ENCODE measurements at places on chromosomes 3 and 15.

DNA sequence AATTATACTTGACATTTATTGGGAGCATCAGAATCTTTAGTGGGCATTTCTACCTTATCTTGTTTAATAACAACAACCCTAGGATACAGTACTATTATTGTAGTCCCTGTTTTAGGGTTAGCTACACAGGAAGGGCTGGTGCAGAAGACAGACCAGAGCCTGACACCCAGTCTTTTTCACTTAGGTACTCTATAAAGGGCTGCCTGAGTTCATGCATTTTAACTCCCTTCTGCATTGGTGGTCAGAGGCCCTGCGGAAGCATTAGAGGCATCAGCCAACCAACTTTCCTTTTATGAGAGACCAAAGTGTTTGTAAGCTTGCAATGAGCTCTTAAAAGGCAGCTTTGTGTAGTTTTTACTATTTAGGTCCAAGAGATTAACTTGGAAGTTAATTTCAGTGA is 105.4 kb downstream of the PLCL2 start:
- no peak for DNase-seq

DNA sequence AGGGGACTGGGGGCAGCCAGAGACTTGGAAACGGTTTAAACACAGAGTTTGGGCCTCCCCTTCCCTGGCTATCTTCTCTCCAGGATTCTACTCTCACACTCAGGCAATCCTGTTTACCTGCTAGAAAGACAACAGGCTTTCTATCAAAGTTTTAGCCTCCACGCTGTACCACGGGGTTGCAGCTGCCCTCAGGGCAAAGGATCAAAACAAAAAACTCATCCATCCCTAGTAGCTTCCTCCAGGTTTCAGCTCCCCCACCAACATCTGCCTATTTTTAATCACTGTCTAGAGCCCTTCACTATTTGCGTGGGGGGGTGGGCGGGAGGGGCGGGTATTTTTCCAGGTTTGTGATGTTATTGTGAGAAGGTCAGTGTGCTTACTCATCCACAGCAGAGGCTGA is 286.8 kb upstream of the TRIM42 start:
- DNase-seq: no peak

DNA sequence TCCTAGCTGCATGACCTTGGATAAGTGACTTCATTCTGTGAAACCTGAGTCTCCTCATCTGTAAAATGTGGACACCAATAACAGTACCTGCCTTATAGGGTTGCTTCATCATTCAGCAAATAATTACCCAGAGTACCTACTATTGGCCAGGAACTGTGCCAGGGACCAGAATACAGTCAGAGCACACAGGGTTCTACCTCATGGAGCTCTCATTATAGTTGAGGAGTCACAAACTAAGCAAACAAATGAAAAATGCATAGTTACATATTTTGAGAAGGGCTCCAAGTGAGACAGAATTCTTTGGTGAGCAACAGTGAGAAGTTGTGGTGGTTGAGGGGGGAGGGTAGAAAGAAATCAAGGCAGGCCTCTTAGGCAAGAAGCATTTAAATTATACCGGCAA is 308.6 kb upstream of the WNT5A start:
- no peak for DNase-seq

DNA sequence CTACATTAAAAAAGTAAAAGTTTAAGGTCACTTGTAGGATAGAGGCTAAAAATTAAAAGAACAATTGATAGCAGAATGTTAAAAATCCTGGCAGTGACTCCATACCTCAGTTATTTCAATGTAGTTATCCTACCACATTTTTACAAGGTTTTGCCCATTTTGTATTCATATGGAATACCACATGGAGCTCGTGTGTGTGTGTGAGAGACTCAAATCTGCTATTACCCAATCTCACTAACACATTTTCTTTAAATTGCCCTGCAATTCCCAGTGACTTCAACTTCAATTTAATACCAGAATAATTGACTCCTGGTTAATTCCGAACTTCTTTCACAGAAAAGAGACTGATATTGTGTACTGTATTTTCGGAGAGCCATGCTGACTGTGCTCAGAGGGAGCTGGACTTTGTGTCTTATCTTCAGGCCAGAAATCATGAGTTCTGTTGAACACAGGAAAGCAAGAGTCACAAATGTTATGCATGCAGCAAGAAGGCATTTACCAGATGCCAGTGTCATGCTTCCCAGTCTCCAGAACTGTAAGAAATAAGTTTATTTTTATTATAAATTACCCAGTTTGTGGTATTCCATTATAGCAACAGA is 529.0 kb upstream of the NECTIN3 start:
- DNase-seq: no peak

DNA sequence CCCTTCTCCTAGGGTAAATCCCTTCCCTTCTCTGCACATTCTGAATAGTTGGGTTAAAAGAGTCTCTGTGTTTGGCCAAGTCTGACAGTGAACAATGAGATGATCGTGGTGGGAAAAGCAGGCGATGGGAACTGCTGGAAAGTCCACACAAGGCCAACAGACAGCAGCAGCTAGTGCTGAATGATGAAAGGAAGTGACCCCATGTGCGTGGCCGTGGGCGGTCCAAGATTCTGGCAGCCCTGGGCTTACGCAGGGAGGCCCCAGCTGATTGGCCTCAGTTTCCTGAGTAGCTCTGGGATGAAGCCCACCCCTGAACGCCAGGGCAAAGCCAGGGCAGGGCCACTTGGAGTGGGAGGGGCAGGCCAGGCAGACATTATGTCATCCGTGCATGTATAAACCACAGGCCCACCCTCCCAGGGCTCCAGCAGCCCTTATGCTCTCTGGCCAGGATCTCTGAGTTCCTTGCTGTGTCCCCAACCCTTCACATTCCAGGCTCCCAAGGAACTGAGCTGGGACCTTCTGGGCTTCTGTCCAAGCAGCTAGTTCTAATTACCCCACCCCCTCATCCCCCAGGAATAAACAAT is 57.8 kb downstream of the CDC25A start:
- no peak for DNase-seq

- peak; percentile 32 for DNase-seq
Observed at GRCh38 chr3:57787867-57788623, 31.9 kb downstream of the SLMAP start.

DNA sequence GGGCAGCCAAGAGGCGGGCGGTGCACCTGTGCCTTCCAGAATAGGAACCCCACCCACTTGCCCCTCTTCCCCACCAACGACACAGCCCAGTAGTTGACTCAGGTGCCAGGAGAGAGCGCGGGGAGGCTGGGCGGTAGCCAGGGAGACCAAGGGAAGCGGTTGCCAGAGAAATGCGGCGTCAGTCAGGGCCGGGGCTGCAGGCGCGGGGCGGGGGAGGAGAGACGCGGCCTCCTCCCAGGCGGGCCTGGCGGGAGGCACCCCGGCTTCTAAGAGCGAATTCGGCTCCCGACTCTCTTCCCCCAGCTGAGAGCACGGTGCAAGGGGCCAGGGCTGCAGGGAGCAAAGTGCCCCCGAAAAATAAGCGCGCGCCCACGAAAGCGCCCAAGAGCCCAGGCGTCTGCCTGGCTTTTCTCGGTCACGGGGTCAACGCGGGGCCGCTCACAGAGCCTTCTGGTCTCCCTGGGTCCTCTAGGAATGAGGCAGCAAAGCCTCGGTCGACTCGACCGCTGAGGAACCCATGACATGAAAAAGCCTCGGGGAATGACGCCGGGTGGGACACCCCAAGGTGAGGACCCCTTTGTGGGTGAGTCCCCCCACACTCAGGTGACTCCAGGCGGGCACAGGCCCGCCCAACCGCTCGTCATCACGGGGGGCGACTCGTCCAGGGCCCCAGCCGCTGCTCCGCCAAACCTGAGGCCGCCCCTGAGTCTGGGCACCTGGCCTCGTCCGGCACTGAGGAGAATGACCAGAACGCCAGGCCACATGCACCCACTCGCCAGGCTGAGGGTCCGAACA is 716 bp downstream of the CPEB1 start:
- no peak for DNase-seq

DNA sequence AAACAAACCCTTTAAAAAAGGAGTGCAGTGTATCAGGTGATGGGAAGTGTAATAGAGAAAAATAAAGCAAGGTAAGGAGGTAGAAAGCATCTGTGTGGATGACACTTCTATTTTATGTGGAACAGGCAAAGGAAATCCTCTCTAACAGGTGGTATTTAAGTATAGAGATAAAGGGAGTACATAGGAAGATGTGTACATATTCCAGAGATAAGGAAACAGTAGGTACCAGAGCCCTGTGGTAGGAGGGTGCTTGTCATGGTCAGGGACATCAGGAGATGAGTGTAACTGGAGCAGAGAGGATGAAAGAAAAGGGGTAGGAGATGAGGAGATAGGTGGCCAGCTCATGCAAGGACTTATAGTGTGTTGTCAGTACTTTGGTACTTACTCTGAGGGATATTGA is 65.8 kb downstream of the CHST2 start:
- DNase-seq: no peak

DNA sequence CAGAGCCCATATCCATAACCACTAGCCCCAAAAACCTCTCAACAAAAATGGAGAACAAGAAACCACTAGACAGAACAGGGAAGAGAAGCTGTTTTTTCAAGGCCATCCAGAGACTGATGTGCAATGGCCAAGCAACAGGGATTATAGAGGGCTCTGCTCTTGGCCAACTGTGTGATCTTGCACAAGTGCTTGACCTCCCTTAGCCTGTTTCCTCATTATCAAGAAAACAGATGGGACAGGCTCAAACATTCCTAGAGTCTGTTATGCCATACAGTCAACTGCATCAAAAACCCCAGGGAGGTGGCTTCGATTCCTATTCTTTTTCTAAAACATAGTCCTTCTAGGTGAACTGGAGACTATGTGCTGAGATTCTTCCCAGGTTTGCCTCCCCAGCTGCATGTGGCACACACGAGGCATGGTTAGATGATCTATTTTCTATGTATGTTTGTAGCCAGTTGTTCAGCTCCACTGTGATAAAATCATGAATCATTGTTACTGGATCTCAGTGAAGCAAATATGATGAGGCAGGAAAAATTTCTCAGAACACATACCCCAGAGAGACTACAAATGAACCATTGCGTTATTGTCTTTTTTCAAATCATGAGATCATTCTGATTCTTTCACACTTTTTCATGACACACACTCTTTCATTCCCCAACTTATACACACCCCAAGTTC is 132.9 kb upstream of the TGFBR2 start:
- no peak for DNase-seq

GRCh38 chr15:100030586-100031229 is 297.5 kb upstream of the LYSMD4 start:
- no peak for DNase-seq

- no peak for DNase-seq
Observed at GRCh38 chr3:64063207-64063982, 40.1 kb upstream of the PSMD6 start.

DNA sequence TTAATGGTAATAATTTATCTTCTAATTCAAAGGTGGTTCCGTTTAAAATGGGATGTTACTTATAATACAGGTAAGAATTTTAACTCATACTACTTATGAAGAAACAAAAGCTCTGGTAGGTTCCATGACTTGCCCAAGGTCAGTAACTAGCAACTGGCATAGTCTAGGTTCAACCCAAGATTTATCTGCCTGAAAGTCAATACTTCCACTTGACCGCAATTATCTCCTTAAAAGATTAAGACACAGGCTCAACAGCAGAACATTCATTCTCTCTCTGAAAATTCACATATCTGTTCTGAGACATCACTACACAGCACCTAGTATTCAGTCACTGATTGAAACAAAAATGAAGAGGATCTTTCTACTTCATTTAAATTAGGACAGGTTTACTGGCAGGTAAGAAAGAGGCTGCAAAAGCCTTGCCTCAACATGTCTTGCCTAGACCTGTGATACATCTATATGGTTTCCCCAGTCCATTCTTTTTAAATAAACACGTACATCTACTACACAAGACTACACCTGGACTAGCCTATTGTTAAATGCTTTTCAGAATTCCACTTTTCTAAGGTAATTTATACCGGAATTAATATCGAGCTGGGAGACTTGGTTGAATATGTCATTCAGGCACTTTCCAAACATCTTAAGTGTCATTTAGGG is 1.2 kb downstream of the CSNK1G1 start:
- DNase-seq: no peak

DNA sequence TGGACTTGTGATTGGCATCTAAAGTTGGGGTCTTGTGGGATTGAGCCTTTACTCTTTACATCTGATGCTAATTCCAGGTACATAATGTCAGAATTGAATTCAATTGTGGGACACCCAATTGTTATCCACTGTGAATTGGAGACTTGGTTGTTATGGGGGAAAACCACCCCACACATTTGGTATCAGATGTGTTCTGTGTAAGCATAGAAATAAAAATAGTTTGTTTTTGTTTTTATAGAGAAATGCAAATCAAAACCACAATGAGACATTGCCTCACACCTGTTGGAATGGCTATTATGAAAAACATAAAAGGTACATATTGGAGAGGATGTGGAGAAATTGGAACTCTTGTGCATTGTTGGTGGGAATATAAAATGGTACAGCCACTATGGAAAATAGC is 58.5 kb downstream of the CPA3 start:
- no peak for DNase-seq

DNA sequence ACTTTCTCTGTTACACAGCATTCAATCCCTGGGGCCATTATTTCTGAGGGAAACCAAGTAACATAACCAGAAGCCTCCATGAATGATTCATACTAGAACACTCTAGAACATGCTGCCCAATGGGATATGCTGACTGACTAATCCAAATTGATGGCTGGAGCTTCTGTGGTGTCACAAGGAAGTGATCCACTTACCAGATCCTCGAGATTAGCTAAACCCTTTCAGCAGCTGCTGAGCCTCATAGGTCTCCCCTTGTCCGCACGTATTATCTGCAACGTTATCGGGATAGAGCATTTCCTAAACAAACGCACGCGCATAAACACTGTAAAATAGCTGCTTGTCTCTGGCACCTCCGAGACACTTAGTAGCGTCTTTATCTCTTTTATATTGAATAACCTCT is 61.2 kb upstream of the PROK2 start:
- no peak for DNase-seq

DNA sequence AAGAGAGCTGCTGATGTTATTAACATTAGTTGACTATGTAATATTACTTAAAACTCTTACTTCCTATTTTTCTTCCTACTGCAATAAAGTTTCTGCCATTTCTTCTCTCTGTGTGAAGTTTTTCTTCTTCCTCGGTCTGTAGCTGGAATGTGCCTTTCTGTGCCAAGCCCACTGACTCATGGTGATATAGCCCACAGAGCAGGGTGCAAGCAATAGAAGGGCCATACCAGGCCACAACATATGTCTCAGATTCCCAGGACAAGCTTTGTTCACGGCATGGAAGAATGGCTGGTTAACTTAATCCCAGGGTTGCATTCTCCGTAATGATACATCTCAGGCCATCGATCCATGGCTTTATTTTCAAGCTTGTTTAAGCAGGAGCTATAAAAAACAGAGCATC is 815.3 kb downstream of the TUSC7 start:
- no peak for DNase-seq

GRCh38 chr3:77931255-77932009 is 891.5 kb downstream of the ROBO2 start:
- no peak for DNase-seq

- no peak for DNase-seq
Observed at GRCh38 chr3:183764847-183765731, 60.3 kb downstream of the MAP6D1 start.

- no peak for DNase-seq
Observed at GRCh38 chr3:140911822-140912221, 29.8 kb upstream of the SLC25A36 start.

All from activated CD4-positive, alpha-beta T cell treated with anti-CD3 and anti-CD28 coated beads, Interleukin-2, Interleukin-4, amounts not matched to agents 100 ng/mL and 50 ng/mL, durations not matched to agents 16 hours and 8 hours (primary cell).